HCEC 1CT (cell line): ENCODE measurements at places on chromosomes 3 and 15.
A peak's percentile ranks its signal among the peaks of the same experiment; 100 is the strongest.

DNA sequence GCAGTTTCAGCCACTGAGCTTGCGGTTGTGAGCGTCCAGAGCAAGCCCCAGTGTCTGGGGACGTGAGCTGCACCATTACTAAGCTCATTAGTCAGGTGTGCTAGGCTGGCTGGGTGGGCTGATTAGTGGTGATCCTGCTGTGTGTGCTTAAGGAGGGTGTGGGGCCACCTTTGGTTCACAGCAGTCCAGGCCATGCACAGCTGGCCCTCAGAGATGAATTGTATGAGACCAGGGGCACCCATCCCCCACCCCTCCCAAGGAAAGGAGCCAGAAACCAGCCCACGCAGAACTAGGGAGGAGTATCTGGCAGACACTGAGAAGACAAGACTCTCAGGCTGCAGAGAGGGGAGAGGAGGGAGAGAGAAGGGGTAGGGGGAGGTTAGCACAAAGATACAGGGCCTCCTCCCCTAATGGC lies 3.8 kb downstream of the TYRO3 start:
- no peak for DNase-seq

DNA sequence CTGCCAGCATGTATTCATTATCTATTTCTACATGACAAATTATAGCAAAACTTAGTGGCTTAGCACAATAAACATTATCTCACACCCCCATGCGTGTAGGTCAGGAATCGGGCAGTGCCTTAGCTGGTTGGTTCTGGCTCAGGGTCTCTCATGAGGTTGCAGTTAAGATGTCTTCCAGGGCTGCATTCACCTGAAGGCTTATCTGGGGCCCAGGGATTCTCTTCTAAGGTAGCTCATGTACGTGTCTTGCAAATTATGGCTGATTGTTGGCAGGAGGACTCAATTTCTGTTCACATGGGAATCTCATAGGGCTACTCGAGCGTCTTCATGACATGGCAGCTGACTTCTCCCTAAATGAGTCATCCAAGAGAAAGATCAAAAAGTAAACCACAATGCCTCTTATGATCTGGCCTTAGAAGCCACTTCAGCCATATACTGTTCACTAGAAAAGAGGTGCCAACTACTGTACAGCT lies 42.9 kb upstream of the TSC22D2 start:
- DNase-seq: peak; percentile 82

GRCh38 chr3:150877303-150877702 lies 27.9 kb downstream of the MINDY4B start:
- DNase-seq: no peak

- no peak for DNase-seq
Measured at GRCh38 chr3:196273655-196274054, 13.9 kb downstream of the PCYT1A start.

DNA sequence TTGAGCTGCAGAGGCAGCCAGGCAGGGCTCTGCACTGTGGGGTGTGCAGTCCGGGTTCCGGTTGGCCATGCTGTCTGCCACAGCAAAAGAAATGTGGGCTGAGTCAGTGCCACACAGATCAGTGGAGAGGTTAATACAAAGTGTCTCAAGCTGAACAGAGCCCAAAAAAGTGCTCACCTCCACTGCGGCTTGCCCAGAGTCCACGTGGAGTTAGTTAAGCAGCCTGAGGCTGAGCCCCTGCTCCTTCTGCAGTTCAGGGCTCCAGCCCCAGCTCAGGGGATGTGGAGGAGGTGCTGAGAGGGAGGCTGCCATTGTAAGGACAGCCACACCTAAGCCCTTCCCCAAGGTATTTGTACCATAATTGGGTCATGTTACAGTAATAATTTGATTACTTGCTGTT lies 85.3 kb downstream of the LRRK1 start:
- no peak for DNase-seq

DNA sequence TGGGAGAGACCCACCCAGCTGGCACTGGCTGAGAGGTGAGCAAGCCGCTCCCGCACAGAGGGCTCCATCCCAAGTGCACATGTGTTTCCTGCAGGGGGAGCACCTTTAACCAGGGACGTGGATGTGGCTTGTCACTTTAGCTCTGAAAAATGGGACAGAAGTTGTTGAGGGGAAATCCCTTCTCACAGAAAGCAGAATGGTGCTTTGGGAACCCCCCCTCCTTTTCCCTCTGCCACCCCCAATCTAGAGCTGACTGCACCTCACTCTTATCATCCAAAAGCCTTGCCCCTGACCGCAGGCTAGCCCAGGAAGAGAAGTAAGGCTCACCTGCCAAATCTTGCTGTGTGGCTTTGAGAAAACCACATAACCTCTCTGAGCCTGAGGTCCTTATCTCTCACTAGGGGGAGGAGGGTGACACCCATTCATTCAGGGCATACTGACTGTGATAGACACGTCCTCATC lies 77.9 kb downstream of the RPN1 start:
- DNase-seq: no peak

DNA sequence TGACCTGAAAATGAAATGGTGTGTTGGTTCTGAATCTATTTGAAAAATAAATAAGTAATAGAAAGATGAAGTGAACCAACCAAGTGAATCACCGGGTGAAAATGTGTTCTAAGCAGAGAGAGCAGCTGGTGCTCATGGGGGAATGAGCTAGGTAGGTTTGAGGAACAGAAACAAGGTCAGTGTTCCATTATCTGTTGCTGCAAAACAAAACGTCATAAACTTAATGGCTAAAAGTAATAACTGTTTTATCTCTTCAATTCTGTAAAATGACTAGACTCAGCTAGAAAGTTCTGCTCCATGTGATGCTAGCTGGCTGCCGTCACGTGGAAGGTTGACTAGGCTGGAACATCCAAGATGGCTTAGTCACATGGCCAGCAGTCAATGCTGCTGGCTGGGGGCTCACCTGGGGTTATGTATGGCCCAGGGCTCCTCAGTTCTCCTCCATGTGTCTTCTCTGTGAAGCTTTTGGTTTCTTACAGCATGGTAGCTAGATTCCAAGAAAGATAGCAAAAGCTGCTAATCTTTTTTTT lies 13.3 kb upstream of the SH3BP5 start:
- no peak for DNase-seq

DNA sequence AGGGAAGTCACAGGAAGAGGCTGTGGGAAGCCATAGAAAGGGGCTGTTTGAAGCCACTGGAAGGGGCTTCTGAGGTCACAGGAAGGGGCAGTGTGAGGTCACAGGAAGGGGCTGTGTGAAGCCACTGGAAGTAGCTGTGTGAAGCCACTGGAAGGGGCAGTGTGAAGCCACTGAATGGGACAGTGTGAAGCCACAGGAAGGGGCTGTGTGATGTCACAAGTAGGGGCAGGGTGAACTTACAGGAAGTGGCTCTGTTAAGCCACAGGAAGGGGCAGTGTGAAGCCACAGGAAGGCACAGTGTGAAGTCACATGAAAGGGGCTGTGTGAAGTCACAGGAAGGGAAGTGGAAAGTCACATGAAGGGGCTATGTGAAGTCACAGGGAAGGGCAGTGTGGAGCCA lies 33.1 kb downstream of the GASK1A start:
- no peak for DNase-seq

DNA sequence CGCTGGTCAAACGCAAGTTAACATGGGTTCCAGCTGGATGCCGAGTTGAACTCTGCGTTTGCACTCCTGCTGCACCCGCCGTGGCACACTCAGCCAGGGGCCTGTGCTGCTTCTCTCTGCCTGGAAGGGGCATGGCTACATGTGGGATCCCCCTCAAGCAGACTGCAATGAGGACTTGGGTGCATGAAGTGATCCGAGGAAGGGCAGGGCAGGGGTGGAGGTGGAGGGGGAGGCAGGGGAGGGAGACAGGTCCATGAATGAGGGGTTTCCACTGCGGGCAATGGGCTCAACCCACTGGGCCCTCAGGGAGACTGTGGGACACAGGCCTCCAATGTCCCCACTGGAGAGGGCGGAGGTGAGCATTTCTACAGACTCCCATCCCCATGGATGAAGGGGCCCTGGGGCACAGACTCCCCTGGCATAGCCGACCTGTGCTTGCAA lies 141.6 kb upstream of the MEF2A start:
- DNase-seq: no peak

DNA sequence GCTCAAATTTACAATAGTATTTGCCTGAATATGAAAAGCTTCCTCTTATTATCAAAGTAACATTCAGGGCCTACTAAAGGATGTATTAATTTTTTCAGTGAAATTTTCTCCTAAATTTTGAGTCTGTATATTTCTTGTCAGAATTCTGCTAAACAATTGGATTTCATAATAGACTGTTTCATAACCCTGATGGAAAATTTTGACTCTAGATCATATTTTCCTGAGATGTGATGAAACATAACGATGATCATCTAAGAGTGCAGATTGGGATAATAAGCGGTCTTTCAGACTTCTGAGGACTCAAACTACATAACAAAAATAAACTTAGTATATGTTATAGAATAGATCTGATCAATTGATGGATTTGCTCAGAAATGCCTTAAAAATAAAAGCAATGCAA lies 574.5 kb upstream of the TBL1XR1 start:
- no peak for DNase-seq

DNA sequence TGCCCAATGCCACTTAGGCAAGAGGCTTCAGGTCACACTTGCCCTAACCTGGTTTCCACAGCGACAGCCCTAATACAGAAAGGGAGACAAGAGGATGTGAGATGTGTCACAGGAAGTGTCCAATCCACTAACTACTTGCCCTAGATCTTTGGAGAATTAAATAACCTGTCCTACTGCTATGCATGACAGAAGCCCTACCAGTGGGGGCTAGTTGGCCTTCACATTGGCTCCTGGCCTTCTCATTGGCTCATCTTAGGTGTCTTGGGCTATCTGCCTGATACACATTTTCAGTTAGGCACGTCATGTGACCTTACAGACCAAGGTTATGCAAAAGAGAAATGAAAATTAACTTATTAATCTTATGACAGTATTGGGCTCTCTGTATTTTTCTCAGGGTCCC lies 449.9 kb downstream of the FHIT start:
- DNase-seq: no peak

- no peak for DNase-seq
Measured at GRCh38 chr3:48798998-48799397, 48.7 kb downstream of the PRKAR2A start.

DNA sequence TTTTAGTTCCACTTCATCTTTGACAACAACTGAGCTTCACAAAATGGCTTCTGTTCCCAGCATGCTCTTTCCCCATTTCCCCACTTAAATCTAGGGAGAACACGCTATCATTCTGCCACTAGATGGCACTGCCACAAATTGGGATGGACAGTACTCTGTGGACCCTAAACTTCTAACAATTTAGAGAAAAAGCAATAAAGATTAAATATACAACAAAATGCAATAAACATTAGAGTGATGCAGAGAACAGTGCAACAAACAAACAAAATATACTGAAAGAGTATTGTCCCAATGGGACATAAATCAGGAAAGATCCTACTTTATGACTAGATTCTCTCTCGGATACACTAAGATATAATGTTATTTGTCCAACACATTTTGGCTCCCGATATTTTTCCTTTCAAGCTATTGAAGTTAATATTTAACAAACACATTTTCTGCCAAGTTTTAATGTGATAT lies 169.7 kb upstream of the TMCO5A start:
- DNase-seq: peak; percentile 80

- no peak for DNase-seq
Measured at GRCh38 chr3:55608301-55608937, 121.3 kb upstream of the WNT5A start.

DNA sequence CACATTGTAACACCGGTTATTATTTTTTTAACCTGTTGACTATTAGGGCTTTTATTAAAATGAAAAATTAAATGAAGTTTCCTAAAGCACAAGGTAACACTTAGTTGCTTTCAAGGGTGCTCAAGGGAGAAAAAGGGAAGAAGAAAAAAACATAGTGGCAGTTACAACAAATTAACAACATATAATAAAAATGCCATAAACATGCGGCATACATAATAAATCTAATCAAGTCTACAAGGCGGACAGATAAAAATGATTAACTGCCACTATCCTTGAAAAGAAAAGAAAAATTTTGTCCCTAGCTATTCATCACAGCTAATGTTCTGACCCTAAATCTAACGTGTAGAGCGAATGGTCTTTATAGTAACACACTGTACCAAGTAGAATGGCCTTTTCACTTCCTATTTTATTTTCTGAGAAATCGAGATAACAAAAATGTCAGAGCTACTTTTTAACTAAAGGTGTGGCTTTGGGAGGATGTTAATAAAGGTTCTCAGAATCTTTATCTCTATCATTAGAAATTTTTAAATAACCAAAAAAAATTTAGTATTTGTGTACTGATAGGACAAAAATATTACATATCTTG lies 194.9 kb downstream of the FOXP1 start:
- no peak for DNase-seq

GRCh38 chr3:178369006-178369405 lies 167.2 kb upstream of the KCNMB2 start:
- DNase-seq: no peak

- DNase-seq: no peak
Measured at GRCh38 chr3:14822134-14822533, 3.4 kb downstream of the FGD5 start.

- DNase-seq: no peak
Measured at GRCh38 chr15:31513178-31513577, 186.5 kb downstream of the KLF13 start.

DNA sequence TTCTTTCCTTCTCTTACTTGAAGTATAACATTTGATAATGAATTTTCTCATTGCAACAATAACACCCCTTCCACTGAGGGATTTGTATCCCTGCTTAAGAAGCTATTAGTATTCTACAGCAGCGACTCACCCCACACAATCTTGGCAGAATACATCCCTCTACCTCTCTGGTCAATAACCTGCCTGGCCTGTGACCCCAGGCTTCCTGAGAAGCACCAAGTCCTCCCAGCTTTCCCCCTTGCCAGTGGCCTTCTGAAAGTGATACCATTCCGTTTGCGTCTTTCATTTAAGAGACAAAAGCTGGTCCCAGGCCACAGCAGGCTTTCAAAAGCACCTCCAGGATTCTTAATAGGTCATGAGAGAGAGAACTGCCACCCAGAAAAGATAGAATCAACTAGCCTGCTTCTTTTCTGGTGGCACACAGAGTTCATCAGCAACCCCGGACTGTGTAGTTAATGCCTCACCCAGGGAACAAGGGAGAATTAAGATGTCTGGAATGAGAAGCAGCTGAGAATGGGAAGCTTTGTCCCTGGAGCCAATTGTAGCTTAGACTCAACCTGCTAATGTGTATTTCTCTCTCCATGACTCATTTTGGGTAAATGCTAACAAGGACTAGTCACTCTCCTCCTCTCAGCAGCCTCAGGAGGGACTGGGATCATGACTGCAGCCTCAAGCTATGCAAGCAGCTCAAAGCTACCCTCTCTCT lies 101.0 kb upstream of the CPNE4 start:
- peak; percentile 98 for DNase-seq

DNA sequence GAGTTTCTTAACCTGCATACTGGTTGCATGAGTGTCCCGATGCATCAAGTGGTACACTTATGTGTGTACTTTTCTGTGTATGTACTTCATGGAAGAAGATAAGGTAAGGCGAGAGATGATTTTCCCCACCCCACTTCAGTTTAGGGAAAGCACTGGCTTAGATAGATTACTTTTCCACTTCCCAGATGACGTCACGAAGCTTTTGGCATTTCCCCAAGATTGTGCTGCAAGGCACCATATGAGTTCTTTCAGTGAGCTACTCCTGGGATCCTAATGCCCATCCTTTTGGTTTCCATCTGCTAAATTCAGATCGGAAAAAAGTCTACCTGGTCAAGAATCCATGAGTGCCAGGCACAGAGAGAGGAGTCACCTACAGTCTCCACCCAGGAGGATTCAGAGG lies 4.5 kb downstream of the IL17RB start:
- peak; percentile 20 for DNase-seq
